ENCODE measurements at places on chromosomes 12 and 14.

DNA sequence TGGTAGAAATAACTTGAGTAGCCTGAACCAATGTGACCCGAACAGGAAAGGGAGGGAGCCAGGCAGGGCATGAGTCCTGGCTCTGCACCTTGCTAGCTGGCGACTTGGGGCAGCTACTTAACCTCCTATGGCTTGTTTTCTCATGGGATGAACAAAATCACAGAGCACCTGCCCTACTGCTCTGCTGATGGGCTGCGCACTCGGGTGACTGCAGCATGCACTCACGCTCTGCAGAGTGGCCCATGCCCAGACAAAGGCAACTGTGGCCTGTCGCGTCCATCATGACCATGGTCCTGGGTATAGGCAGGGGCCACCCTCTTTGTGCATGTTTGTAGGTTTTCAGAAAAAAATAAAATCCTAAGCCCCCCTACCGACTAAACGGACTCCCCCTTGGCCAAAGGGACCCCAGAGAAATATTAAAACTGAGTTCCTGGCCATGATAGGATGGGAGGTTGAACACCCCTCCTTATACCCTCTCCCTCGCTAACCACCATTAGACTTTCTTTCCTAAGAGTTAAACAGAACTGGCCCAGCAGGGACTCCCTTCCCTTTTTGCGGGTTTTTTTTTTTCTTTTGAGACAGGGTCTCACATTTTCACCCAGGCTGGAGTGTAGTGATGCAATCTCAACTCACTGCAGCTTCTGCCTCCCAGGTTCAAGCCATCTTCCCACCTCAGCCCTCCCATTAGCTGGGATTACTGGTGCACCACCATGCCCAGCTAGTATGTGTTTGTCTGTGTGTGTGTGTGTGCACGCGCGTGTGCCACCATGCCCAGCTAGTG is 32.5 kb downstream of the VWF start:
- H3K4me3 ChIP-seq = no peak overlapping the region
- peaks cover 14% of the 10 kb centered on the region for H3K4me1 ChIP-seq
- DNase-seq = no peak
- no peaks in the 10 kb centered on the region for H3K36me3 ChIP-seq
- no peaks in the 10 kb centered on the region for H3K27me3 ChIP-seq

GRCh38 chr12:86666316-86666715 is 410.1 kb upstream of the MGAT4C start:
- H3K4me1 ChIP-seq = no peaks in the 10 kb centered on the region
- no peaks in the 10 kb centered on the region for H3K36me3 ChIP-seq
- H3K27me3 ChIP-seq = no peaks in the 10 kb centered on the region
- H3K27ac ChIP-seq = no peak overlapping the region
- no peak overlapping the region for H3K4me3 ChIP-seq
- no peak for DNase-seq

- H3K27ac ChIP-seq = no peak overlapping the region
- H3K4me3 ChIP-seq = no peak overlapping the region
- no peak for DNase-seq
- H3K36me3 ChIP-seq = no peaks in the 10 kb centered on the region
- no peaks in the 10 kb centered on the region for H3K4me1 ChIP-seq
Observed at GRCh38 chr12:65490250-65490649, 211.8 kb downstream of the MSRB3 start.

DNA sequence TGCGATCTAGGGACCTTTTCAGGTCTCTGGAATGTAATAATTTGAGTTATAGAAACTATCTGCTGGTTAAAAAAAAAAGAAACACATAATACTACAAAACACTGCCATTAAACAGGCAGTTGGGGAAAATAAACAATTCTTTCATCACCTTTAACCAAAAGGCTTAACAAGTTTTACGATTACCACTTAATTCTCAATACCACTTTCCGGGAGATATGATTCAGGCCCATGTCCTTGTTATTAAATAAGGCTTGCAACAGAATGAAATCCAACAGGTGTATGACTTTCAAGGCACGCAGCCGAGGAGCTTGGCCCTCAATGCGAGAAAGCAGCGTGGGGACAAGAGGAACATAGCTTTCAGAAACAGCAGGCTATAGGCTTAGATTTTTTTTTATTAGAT is 5.6 kb upstream of the GLRX5 start:
- H3K4me1 ChIP-seq = peaks cover 33% of the 10 kb centered on the region
- H3K4me3 ChIP-seq = no peak overlapping the region
- DNase-seq = no peak
- no peak overlapping the region for H3K27ac ChIP-seq
- H3K27me3 ChIP-seq = no peaks in the 10 kb centered on the region
- peaks cover 12% of the 10 kb centered on the region for H3K36me3 ChIP-seq

DNA sequence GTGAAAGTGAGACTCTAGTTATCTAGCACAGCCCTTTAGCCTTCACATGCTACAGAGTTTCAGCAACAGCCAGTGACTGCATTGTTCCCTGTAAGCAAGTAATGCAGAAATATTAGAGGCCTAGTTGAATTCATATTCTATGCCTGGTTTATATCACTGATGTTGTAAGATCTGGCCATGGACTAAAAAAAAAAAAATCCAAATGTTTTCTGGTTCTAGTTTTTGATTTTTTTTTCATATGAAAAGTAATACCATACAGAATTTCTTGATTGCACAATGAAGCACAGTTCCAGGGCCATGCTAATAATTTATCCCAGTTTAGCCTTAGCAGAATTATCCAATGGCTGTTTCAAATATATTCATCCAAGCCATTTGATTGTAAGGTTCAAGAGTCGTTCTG is 341.5 kb upstream of the DDHD1 start:
- no peaks in the 10 kb centered on the region for H3K27me3 ChIP-seq
- no peaks in the 10 kb centered on the region for H3K4me1 ChIP-seq
- H3K27ac ChIP-seq = no peak overlapping the region
- H3K4me3 ChIP-seq = no peak overlapping the region

DNA sequence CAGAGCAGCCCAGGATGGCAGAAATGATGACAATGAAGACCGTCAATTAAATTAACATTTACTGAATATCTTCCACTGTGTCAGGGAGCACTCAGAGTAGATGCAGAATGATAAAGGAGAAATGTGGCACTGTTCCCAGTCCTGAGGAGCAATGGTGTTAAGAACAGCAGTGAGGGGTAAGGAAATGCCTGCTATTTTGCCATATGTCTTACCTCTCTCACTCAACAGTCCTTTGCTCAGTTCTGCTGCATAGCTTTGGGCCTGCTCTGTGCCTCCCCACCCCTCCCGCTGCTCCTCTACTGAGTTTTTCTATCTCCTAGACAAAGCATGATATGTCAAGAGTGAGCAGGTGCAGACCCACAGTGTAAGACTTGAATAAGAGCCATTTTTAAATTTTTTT is 318.8 kb downstream of the NAV3 start:
- H3K36me3 ChIP-seq = no peaks in the 10 kb centered on the region
- no peak for DNase-seq
- no peak overlapping the region for H3K4me3 ChIP-seq
- no peak overlapping the region for H3K27ac ChIP-seq
- no peaks in the 10 kb centered on the region for H3K27me3 ChIP-seq

GRCh38 chr12:124617615-124618014 is 50.2 kb upstream of the NCOR2 start:
- H3K27me3 ChIP-seq = no peaks in the 10 kb centered on the region
- no peak overlapping the region for H3K27ac ChIP-seq
- H3K4me3 ChIP-seq = no peak overlapping the region
- no peaks in the 10 kb centered on the region for H3K36me3 ChIP-seq
- no peak for DNase-seq

GRCh38 chr14:101132051-101132571 is 228.6 kb upstream of the RTL1 start:
- no peak for DNase-seq
- no peaks in the 10 kb centered on the region for H3K36me3 ChIP-seq
- H3K4me1 ChIP-seq = no peaks in the 10 kb centered on the region
- H3K27ac ChIP-seq = no peak overlapping the region
